Skeletal muscle cell (primary cell): ENCODE measurements at places on chromosomes 1 and 21.

- no peak for DNase-seq
Observed at GRCh38 chr1:167060141-167061072, 29.8 kb downstream of the GPA33 start.

- DNase-seq, result no peak
Observed at GRCh38 chr1:40709802-40710278, 18.3 kb downstream of the NFYC start.

DNA sequence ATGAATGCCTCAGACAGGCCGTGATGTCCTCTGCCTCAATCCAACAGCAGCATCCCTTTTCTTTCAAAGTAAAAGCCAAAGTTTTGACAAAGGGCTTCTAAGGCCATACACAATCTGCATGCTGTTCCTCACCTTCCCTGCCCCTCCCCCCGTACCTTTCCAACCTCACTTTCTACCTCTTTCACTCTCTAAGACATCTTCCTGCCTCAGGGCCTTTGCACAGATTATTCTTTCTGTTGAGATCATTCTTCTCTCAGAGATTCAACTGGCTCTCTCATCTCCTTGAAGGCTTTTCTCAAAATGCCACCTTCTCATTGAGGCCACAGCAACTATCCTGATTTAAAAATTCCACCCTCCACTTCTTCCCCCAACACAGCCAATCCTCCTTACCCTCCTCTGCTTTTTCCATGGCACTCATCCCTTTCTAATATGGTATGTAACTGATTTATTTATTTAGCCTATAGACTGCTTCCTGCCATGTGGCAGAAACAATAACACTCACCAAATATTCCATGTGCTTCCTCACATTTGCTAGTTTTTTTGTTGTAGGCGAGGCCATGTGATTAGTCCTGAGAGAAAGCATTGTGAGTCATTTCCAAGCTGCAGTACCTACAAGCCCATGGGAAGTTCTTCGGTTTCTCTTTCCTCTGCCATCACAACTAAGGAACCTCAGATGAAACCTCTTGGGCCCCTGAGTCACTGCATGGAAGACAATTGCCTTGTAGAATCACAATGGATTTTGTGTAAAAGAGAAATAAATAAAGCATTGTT lies 58.7 kb upstream of the GADD45A start:
- DNase-seq, result peak; percentile 76

- no peak for DNase-seq
Observed at GRCh38 chr1:1391225-1391624, 7.9 kb downstream of the CCNL2 start.

DNA sequence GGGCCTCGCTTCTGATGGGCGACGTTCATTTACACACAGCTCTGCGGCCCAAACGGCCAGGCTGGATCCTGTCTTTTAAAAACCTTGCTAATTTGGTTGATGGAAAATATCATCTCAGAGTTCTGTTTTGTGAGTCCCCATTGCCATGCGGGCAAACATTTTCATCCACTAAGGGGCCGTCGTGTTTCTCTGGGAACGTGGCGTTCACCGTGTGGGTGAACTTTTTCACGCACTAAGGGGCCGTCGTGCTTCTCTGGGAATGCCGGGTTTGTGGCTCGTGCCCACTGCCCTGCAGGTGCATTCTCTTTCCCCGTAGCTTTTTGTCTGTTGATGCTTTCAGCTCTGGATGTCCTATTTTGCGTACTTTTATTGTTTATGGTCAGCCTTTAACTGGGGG lies 6.8 kb downstream of the COL18A1 start:
- no peak for DNase-seq

- no peak for DNase-seq
Observed at GRCh38 chr1:67980028-67980427, 70.4 kb downstream of the DIRAS3 start.

DNA sequence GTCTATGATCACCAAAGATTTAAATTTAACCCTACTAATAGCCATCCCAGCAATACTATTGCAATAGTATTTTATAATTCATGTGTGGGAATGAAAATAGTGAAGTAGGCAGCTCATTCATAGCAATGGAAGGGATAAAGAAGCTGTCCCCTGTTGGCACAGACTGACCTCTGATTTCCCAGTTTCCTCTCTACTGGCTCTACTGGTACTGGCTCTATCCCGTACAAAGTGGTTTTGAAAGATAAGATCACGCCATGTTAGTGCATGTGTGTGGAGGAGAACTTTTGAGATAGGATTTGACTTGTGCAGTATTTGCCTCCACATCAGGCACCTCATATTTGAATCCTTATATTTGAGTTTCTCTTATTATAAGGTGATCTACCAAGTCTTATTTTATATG lies 227.3 kb upstream of the ADGRL2 start:
- DNase-seq, result no peak
